GDM1 (cell line): ENCODE measurements at places on chromosomes 5 and 9.

- DNase-seq, result no peak
Observed at GRCh38 chr5:54390015-54390414, 65.5 kb upstream of the HSPB3 start.

DNA sequence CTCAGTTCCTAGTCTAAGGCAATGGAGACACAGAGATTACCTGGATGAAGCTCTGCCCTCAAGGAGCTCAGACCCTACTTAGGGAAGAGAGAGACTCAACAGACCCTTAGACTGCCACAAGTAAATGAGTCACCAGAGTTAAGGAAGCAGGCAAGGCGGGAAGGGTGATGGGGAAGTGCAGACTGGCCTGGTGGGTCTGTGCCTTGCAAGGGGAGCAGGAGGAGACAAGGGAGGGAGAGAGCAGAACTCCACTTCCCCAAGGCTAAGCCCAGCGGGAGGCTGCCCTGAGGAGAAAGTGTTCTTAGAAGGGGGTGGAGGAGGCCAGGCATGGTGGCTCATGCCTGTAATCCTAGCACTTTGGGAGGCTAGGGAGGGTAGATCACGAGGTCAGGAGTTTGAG, 83.7 kb downstream of the HRH2 start:
- DNase-seq, result peak; percentile 34

DNA sequence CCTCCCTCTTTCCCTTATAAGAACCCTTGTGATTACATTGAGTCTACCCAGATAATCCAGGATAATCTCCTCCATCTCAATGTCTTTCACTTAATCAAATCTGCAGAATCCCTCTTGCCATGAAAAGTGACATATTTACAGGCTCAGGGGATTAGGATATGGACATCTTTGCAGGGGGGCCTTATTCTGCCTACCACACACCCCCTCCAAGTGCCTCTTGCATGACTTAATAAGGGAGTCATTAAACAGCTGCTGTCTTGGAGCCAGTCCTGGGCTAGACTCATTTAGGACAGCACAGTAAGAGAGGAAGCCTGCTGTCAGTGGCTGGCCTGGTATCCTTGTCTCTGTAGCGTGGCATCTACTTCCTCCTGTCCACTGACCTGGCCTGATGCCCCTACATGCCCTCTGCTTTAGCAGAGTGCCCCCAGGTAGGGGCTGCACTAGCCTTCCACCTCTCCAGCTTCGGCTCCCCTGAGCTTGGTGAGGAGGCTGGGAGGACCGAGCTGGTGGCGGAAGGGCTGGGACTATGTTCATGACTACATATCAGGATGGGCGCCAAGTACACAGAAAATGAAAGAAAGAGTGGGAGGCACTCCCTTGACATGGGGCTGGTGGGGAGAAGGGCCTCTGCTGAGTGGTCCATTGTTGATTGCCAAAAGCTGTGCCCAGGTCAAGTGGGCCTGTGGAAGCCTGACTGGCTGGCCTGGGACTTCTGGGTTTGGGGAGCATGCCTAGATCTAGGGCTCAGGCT, 17.2 kb downstream of the ENHO start:
- DNase-seq, result no peak

DNA sequence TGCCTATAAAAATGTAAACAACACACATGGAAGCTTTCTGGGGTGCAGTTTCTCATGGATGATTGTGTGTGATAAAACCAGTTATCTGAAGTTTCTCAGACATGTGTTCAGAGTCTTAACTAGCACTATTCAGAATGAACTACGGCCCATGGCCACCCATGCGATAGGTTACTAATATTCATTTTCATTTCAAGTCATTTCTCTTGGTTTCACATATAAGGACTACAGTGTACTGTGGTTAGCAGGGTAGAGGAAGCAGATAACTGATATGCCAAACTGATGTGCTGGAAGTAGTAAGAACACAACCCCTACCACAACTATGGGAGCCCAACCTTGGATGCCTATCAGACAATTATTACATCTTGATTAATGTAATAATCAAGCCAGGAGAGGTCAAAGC, 372.1 kb downstream of the DTWD2 start:
- no peak for DNase-seq

DNA sequence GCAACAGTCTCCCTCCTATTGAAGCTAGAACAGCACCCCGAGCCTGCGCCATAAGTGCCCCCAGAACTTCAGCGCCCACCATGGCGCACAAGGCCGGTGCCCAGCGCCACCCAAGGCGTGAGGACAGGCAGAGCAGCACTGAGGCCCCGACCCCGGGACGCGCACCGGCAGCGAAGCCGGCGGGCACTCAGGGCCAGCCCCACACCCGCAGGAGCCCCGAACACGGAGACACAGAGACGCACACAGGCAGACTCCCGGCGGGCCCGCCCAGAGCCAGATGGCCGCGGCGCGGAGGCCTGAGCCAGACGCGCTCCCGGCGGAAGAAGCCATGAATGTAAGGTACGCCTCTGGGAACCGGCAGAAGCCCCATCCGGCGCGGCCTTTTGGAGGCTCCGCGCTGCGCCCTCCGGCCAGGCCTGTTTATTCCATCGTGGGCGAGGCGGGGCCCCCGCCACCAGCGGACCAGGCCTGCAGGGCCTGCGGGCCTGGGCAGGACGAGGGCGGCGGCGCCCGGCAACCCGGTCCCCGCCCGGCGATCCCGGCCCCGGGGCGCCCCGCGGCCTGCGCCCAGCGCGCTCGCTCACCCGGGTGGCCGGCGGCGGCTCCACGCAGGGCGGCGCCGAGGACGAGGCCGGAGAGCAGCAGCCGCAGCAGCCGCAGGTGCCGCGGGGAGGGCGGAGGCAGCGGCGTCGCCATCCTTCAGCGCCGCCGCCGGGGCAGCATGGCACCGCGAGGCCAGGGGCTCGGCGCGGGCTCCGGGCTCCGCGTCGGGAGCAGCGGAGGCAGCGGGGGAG, 486 bp downstream of the NPDC1 start:
- DNase-seq, result no peak

GRCh38 chr5:179207920-179208705, 137.1 kb downstream of the ADAMTS2 start:
- DNase-seq, result no peak
